ENCODE measurements at places on chromosomes 2 and 18.

GRCh38 chr18:50992351-50992762 is 24.5 kb downstream of the ELAC1 start:
- peak; percentile 9 for DNase-seq

DNA sequence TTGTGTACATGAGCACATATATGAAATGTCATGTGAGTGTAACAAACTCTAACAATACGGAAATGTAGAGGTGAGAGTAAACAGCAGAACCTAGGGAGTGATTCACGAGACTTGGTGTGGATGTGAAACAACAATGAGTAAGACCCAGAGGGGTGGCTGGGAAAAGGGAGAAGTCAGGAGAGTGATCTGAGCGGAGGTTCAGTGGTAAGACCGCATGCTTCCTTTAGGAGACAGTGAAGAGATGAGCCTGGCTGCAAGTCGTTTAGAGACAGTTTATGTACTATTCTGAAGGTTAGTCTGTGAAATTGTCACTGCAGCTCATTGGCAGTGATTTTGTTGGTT is 150.6 kb downstream of the PRPF40A start:
- DNase-seq: no peak

- DNase-seq: no peak
Measured at GRCh38 chr18:38475686-38476085, 910.1 kb upstream of the CELF4 start.

DNA sequence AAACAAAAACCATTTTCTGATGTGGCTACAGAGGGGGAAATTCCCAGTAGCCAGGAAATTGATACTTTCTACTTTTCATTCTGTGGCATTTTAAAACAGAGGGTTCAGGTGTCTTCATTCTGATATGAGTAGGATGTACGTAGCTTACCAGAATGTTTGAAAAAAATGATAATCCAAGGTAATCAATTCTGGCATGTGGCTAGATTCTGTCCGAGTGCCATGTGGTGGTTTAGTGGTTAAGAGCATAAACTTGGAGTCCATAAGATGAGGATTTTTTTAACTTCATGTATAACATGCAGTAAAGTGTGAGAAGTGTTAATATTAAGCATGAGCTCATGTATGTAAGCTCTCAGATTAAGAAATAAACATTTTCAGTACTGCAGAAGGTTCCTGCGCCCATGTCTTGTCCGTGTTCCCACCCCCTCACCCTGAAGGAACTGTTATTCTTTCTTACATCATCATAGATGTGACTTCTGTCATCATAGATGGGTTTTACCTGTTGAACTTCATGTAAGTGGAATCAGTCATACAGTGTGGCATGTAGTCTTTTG is 4.5 kb downstream of the B3GNT2 start:
- no peak for DNase-seq

- no peak for DNase-seq
Measured at GRCh38 chr2:75238670-75239330, 39.5 kb upstream of the TACR1 start.

- DNase-seq: no peak
Measured at GRCh38 chr2:240507060-240507777, 50.6 kb downstream of the ANKMY1 start.

DNA sequence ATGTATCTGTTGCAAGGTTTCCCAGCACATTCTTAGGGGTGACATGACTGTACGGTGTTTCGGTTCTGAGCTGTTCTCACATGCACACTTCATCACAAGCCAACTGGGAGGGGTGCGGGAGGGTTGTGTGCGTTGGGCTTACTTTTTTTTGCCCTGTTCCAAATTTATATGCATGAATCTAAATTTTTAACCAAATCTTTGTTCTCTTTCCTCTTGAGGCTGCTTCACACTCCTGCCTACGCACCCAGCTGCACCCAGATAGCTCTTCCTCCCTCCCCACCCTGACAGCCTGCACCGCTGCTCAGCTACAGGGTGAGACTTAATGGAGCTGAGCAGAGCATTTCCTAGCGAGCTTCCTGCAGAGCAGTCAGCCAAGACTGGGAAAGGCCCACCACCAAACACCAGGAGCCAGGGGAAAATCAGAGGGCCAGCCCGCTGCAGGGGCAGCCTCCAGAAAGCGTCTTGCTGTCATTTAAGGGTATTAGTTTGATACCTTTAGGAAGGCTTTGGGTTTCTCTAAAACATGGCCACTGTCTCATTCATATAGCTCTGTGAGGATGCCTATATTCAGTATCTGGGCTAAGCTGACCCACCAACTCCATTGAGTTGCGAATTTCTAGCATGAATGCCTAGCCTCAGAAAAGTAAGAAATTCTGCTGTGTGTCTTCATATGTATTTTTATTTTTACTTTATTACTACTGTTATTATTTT is 84.5 kb downstream of the POU3F3 start:
- DNase-seq: no peak

- DNase-seq: no peak
Measured at GRCh38 chr18:46293742-46294181, 189.6 kb downstream of the HAUS1 start.
